AG10803 (cell line): ENCODE measurements at places on chromosomes 5 and 9.

DNA sequence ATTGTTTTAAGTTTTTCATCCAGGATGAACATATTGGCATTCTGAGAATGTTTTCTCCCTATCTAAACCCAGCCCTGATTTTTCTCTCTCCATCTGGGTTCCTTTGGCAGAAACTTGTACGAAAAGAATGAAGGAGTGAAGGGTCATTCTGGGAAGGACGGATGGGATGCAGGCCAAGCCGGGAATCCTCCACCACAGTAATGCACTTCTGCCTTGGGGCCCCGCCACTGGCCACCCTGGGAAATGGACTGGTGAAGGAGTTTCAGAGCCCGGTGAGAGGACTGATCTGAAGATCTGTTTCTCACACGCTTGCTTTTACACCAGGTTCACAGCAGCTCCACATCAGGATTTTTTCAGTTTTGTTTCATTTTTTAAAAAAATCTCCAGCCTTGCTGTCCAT lies 554.8 kb downstream of the BNC2 start:
- peak; percentile 72 for DNase-seq

DNA sequence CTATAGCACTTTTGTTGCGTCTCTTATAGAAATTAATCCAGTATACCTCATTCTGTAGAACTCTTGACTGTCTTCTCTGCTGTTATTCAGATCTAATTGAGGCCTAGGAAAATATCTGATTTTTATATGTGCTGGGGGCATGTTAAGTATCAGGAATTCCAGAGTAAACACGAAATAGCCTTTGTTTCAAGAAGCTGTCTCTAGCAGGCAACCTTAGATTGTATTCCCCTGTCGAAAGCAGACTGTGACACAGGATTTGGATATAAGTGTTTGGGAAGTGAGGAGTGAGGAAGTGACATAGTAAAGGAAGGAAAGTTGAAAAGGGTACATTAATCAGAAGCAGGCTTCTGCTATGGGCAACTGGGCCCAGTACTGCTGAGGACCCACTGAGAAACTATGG lies 72.1 kb upstream of the RASA1 start:
- peak; percentile 25 for DNase-seq

GRCh38 chr9:27701016-27701415 lies 127.7 kb upstream of the C9orf72 start:
- DNase-seq: no peak

- DNase-seq: peak; percentile 91
These were observed 71.5 kb downstream of the MRPS27 start for GRCh38 chr5:72248410-72248981.

DNA sequence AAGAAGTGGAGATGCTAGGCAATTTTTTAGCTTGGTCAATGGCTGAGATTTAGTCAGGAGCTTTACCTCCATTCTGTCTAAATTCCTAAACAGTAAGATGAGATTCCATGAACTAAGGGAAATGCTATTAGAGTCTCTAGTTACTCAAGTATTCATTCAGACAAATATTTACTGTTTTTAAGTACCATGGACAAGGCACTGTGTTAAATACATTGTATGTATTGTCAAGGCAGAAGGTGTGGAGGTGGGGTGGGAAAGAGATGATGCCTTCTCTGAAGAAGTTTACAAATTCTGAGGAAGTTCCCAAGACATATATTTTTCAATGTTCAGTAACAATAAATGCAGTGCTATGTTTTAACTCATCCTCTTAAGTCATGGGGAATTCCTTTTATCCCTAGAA lies 459.9 kb upstream of the NMUR2 start:
- DNase-seq: no peak

DNA sequence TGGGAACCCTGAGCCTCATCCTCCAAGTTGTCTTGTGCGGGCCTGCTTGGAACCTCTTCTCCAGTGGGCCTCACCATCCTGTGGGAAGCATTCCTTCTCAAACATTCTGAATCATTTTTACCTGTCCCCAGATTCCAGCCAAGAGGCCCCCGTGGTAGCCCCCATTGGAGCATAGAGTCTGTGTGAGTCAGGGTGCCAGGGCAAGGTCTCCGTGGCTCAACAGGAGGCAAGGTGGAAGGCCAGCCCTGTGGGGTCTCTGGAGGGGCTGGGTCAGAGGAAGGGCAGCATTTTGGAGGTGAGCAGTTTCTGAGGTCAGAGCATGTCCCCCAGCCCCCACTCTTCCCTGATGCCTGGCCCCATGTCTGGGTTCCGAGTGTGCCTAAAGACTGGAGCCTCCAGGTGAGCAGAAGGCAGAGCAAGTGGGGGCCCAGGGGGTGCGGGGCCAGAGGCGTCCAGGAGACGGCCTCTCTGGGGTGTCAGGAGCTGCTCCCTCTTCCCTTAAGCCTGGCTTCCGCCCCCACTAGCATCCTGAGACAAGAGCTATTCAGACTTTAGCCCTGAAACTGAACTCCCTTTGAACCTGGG lies 2.1 kb downstream of the CACNA1B start:
- no peak for DNase-seq

DNA sequence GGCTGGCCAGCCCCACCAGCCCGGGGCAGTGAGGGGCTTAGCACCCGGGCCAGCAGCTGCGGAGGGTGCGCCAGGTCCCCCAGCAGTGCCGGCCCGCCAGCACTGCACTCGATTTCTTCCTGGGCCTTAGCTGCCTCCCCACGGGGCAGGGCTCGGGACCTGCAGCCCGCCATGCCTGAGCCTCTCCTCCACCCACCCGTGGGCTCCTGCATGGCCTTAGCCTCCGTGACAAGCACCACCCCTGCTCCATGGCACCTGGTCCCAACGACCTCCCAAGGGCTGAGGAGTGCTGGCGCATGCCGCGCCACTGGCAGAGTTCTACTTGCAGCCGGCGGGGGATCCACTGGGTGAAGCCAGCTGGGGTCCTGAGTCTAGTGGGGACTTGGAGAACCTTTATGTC lies 452.6 kb downstream of the AGTPBP1 start:
- DNase-seq: no peak

GRCh38 chr9:93698140-93698908 lies 121.9 kb downstream of the PHF2 start:
- no peak for DNase-seq

- DNase-seq: peak; percentile 51
These were observed 3.0 kb downstream of the TLE4 start for GRCh38 chr9:79574781-79575180.

DNA sequence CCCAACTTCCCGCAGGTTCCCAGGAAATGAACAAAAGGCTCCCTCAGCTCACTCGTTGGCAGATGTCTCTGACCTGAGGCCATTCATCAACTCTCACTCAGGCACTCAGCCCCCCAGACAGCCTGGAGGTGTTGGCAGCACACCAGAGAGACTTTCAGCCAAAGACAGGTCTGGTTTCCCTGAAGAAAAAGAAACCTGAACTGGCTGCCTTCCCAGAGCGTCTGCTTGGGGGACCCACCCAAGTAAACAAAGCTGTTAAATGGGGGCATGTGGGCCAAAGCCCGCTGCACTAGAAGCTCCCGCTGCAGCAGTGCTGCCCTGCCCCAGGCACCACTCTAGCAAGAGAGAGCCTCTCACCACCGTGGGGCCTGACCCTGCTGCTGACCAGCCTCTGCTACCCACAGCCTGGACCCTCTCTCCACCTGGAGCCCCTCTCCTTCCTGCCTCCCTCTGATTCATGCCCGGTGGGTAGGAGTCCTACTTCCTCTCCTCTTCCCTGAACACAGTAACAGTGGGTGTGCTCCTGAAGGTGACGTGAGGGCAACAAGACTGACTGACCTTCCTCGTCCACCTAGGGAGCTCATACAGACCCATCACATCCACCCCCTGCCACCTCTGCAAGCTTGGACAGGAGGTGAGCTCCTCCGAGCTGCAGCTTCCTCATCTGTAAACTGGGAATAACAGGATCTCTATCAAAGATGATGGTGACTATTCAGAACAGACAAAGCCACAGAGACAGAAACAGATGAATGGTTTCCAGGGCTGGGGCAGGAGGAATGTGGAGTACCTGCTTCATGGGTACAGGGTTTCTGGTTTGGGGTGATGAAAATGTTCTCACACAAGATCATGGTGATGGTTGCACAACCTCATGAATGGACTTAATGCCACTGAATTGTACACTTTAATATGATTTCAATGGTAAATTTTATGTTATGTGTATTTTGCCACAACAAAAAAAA lies 31.0 kb upstream of the GABRP start:
- no peak for DNase-seq

DNA sequence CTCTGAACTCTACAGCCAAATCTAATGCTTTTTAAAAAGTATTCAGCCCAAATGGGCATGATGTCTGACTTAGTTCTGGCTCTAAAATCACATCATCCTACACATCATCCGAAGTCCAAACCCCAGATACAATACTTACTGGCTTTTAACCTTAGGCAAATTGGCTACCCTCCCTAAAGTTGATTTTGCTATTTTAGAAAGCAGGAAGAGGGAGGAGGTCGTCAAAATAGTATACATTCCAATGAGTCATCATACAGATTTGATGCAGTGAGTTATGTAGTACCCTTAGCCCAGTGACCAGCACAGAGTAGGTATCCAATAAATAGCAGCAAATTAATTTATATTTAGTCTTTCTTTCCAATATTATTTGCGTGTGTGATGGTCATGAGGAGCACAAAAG lies 582.0 kb upstream of the TUSC1 start:
- peak; percentile 28 for DNase-seq

GRCh38 chr5:167709625-167710024 lies 581.8 kb upstream of the WWC1 start:
- DNase-seq: no peak

GRCh38 chr5:82265047-82265446 lies 13.1 kb downstream of the RPS23 start:
- peak; percentile 54 for DNase-seq
